Right hindlimb (tissue), 1 donor: ENCODE measurements at places on chromosomes 2 and 18.

- DNase-seq: no peak
Measured at GRCh38 chr18:28357766-28358401, 181.0 kb upstream of the CDH2 start.

- DNase-seq: peak; percentile 61
Measured at GRCh38 chr2:19955544-19956422, 34.1 kb downstream of the WDR35 start.

DNA sequence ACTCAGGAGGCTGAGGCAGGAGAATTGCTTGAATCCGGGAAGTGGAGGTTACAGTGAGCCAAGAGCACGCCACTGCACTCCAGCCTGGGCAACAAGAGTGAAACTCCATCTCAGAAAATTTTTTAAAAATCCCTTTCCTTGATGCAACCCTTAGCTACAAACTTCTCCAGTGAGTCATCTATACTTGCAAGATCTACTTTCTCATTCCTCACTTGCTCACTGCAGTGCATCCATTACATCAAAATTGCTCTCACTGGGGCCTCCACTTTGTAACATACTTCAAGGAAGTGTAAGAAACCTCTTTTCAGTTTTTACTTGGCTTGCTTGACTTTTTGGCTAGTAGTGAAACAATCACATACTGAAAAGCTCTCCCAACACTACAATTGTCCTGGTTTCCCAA lies 65.3 kb downstream of the REEP1 start:
- DNase-seq: no peak

- DNase-seq: peak; percentile 79
Measured at GRCh38 chr2:165440367-165440766, 29.1 kb upstream of the CSRNP3 start.

DNA sequence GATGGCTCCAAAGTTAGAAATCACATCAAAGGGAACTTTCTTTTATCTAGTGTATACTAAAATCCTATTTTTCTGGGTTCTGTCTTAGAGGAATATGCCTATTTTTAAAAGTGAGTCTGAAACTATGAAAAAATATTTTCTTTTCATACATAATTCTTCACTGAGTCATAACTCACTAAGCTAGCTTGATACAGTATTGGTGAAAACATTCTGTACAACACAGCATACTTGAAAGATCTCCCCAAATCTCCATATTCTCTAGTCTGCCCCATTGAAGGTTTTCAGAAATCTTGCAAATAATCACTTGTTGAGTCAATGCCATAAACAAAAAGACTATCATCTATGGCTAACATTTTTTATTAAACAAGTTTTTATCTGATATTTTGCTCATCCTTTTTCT lies 44.5 kb downstream of the COL3A1 start:
- no peak for DNase-seq

DNA sequence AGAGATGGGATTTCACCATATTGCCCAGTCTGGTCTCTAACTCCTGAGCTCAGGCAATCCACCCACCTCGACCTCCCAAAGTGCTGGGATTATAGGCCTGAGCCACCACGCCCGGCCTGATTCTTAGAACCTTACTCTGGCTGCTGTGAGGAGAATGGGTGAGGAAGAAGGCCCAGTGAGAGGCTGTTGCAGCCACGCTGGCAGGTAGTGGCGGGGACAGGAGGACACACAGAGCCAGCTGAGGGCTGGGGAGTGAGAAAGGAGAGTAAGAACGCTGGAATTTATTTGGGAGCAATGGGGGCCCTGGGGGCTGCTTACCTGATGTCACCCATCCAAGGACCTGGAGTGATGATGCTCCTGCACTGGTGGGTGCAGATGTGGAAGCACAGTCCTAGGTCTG lies 153.8 kb upstream of the SIX3 start:
- no peak for DNase-seq

GRCh38 chr2:1249897-1250687 lies 163.2 kb upstream of the TPO start:
- DNase-seq: no peak

GRCh38 chr2:83874712-83875430 lies 584.2 kb downstream of the SUCLG1 start:
- no peak for DNase-seq

GRCh38 chr2:43453179-43454170 lies 142.4 kb downstream of the THADA start:
- DNase-seq: peak; percentile 65
